NCI-H526 (cell line): ENCODE measurements at places on chromosomes 6 and 20.

DNA sequence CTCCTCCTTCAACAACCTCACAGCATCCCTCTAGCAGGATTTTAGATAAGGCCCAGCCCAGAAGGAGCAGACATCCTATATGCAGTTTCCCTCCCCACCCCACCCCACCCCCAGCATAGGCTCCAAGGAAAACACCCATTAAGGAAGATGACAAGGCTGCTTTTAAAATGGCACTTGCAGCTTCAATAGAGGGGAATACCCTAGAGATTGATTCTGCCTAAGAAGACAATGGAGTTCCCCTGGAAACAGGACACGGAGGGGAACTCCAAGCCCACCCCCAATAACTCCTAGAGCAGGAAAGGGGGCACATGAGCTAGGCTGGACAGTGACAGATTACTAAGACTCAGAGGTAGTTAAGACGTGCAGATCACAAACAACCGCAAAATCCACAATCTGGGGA lies 34.7 kb downstream of the CPNE5 start:
- DNase-seq: no peak

- peak; percentile 49 for DNase-seq
These were observed 36.8 kb downstream of the TSPYL4 start for GRCh38 chr6:116217069-116217468.

- no peak for DNase-seq
These were observed 368.7 kb downstream of the HAO1 start for GRCh38 chr20:7571521-7572055.

DNA sequence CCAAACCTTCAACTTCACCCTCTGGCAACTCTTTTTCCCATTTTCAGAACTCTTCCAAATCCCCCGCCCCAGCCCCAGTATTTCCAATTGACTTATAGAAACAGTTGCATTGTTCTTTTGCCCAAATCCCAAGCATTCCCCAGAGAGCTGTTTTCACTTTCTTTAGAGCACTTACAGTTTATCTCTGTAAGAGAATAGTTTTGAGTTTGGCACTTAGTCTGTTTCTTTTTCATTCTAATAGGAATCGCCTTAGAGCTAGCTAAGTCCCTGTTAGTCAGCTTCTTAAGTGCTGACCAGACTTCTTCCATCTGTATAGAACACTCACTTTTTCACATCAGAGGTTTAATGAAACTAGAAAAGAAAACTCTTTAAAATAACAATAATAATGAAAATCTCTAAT lies 374.2 kb upstream of the FLRT3 start:
- no peak for DNase-seq

- DNase-seq: no peak
These were observed 33.4 kb downstream of the FOXO3 start for GRCh38 chr6:108594151-108594550.

GRCh38 chr6:12719017-12719416 lies 2.5 kb downstream of the PHACTR1 start:
- no peak for DNase-seq

DNA sequence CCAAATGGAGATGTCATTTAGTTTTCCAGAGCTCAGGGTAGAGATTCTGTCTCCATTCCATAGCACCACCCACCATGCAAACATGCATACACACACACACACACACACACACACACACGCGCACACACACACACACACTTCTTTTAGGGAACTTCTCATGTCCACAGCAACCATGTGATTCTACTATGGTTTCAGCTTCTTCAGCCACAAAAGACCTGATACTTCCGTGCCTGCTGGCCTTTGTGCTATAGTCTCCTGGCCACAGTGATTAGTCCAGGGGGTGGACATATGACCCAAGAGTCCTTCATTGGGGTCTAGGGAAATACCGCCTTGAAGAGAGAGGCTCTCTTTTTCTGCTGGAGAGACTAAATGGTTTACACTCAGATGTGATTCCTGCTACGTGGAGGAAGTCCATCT lies 53.5 kb downstream of the CARMIL1 start:
- no peak for DNase-seq

DNA sequence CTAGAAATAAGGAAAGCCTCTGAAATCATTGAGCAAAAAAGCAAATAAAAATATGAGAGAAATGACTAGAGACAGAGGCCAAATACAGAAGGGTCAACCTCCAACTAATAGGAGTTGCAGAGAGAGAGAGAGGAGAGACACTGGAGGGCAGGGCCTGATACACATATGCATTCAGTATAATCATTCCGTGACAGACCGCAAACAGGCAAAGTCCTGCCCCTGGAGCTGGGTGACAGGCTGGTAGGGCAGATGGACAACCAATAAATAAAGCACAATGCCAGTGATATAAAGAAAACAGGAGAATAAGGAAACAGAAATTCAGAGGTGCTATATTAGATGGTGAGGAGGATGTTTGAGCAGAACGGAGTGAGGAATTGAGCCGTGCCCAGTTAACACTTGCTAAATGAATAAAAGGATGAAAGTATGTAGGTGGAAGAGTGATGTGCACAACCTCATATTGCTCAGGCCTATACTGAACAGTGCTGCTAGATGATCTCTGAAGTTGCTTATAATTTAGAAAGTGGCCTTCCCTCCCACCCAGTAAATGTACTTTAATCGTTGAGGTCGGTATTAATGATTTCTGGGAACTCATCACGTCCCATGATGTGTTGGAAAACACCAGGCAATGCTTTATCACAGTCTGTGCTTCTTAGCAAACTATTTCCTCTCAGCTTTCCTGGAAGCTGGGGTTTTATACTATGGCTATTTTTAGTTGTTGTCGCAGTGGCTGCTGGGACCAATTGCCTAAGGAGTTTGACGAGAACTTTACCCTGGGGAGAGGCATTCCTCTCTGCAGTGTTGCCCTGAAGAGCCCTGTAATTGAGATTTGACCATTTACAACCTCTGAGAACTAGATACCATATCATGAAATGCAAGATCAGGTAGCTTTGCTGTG lies 37.6 kb upstream of the CLIC5 start:
- no peak for DNase-seq

- no peak for DNase-seq
These were observed 72.6 kb upstream of the PAK5 start for GRCh38 chr20:9911519-9911918.

GRCh38 chr6:57087916-57088315 lies 2.1 kb upstream of the ZNF451 start:
- DNase-seq: no peak

- no peak for DNase-seq
These were observed 179.0 kb upstream of the CST7 start for GRCh38 chr20:24769878-24770627.

DNA sequence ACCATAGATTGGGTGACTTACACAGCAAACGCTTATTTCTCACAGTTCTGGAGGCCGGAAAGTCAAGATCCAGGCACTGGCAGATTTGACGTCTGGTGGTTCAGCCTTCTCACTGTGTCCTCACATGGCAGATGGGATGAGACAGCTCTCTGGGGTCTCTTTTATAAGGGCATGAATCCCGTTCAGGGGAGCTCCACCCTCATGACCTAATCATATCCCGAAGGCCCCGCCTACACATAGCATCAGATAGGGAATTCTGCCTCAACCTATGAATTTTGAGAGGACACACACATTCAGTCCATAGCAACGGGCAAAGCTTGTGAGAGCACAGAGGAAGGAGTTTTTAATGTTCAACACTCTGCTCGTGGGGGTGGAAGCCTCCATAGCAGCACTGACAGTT lies 27.5 kb downstream of the DAAM2 start:
- no peak for DNase-seq

DNA sequence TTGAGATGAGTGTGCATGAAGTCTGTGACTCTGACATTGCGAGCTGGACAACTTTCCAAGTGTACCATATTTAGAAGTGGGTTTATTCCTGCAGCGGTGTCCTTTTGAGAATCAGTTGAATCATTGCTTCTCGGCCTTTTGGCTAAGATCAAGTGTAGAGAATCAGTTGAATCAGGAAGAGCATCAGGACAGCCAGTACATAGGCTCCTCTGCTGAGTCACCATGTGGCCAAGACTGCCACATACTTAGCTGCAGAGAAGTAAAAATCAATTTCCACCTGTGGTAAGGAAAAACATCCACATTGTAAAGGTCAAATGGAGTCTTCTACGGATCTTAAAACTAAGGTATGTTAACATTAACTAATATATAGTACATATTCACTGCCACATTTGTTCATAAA lies 428.4 kb upstream of the MARCKS start:
- DNase-seq: no peak
